ENCODE measurements at places on chromosomes 2 and 18.

DNA sequence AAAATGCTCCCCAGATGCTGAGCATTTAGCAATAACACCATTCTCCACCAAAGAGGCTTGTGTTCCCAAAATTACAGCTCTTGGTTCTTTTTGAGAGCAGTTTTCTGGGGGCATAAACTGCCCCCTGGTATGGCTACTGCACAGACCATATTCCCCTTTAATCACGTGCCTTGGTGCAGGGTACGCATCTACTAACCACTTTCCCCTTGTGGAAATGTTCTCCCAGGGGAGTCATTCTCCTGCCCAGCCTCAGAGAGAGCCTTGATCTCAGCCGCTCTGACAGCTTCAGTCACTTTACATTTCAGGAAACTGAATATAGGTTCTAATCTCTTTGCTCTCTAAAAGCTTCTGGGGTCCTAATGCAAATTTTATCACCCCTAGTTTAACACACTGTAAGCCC, 44.7 kb upstream of the EML6 start:
- no peak for DNase-seq

GRCh38 chr18:64294967-64295366, 146.1 kb upstream of the LINC00305 start:
- DNase-seq = no peak

DNA sequence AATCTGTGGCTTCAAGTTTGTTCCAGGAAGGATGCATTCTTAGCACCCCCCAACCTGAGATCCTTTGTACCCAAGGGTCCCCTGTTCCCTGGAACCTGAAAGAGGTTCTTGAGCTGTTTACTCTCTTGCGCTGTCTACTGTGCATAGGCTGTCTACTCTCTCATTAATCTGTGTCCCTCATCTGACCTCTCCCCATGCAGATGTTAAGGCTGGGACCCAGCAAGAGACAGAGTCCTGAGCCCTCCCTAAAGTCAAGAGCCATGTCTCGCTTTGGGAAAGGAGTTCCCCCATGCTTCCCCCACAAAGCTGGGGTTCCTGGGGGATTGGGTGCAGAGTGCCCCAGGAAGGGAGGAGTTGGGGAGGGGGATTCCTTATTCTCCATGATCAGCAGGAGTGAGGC, 312.9 kb downstream of the CYP26B1 start:
- DNase-seq = no peak

DNA sequence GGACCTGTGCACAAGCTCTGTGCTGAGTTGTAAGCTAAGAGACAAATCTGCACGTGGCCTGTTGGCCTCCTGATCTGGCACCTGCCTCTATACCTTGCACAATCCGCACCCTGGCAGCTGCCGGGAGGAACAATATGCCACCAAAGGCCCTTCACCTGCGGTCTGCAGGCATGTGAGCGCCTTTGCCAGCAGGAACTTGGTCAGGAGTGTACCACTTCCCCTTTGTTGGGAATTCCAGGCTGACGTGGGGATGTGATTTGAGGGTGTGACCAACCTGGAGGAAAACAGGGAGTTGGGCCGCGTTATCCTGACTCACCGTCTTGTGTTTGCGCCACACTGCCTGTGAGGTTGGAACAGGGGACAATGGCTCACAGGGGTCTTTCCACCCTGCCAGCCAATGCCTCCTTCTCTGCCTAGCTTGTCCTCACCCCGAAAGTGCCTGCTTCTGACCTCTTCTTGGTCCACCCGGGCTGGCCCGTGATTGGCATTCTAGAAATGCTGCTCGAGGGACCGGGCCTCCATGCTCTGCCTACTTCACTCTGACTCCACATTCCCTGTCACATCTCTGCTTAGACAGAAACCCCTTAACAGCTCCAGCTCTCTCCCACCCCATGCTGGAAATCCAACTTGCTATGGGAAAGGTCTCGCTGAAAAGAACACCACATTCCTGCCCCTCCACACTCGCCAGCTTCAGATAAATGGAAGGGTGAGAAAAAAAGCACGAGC, 67.1 kb upstream of the MAP4K4 start:
- DNase-seq = no peak

- no peak for DNase-seq
These were observed 88.2 kb downstream of the TMEM131 start for GRCh38 chr2:97907369-97908100.

GRCh38 chr2:143433251-143433650, 304.0 kb downstream of the ARHGAP15 start:
- no peak for DNase-seq

DNA sequence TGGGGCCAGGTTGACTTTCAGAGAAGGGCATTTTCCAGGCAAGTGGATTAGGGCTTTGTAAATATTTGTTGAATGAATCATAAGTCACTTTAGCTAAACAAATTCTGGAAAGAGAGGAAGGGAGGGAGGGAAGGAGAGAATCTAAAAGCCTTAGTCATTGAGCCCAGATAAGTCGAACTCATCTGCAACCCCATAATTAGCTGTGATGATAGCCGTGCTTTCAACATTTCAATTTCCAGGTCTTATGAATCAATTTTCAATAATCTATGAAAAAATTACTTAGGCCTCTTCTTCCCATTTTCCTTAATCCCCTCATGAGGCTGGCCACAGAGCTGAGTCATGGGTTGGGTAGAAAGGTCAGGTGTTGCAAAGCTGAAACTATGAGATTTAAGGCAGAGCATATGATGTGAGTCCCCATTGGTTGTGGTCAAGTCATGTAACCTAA, 111.9 kb upstream of the MAPRE2 start:
- DNase-seq = peak; percentile 28

GRCh38 chr2:153268941-153269461, 209.6 kb downstream of the RPRM start:
- no peak for DNase-seq

DNA sequence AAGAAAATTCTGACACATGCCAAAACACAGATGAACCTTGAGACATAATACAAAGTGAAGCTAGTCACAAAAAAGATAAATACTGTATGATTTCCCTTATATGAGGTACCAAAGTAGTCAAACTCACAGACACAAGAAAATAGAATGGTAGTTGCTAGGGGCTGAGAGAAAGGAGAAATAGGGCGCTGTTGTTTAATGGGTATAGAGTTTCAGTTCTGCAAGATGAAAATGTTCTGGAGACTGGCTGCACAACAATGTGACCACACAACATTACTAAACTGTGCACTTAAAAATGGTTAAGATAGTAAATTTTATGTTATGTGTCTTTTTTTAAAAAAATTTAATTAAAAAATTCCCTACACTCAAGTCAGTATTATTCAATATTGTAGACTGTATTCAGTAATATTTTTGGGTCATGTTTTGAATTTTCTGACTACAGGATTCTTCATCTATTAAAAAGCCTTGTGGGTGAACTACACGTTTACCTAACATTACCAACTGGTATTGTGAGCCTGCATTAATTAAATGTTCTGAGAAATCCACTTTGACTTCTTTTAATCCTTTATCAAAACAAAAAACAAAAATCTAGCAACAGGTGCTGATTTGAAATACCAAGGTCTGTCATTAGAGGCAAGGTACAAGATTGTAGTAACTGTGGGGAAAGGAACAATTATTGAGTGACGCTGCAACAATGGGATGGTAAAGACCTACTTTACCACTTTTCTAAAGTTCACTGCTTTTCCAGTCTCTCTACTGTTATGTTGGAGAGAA, 140.8 kb upstream of the ZFP36L2 start:
- no peak for DNase-seq

- no peak for DNase-seq
These were observed 368.2 kb downstream of the IRS1 start for GRCh38 chr2:226431288-226431948.

GRCh38 chr2:33494155-33494779, 17.8 kb downstream of the RASGRP3 start:
- DNase-seq = no peak

DNA sequence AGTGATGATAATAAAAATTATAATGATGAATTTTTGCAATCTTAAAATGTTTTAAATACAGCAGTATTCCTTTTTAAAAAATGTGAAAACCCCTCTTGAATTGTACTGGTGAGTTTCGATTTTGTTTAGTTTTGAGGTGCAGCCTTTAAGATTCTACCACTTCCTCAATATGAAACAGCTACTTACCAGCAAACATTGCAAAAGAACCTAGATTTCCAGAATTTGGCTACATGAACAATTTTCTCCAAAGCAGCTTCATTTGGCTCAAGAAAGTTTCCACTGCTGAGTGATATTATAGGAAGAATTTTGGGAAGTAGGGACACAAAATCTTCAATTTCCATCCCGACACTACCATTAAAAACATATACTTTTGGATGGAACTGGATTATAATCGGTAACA, 12.0 kb downstream of the TCF4 start:
- DNase-seq = no peak

- DNase-seq = no peak
These were observed 54.8 kb downstream of the RTP5 start for GRCh38 chr2:241924069-241924908.

- no peak for DNase-seq
These were observed 10.4 kb downstream of the SERPINB12 start for GRCh38 chr18:63552581-63552980.

GRCh38 chr18:66971960-66972359, 368.1 kb upstream of the CDH19 start:
- no peak for DNase-seq

GRCh38 chr2:37387148-37387835, 42.9 kb downstream of the QPCT start:
- DNase-seq = no peak

DNA sequence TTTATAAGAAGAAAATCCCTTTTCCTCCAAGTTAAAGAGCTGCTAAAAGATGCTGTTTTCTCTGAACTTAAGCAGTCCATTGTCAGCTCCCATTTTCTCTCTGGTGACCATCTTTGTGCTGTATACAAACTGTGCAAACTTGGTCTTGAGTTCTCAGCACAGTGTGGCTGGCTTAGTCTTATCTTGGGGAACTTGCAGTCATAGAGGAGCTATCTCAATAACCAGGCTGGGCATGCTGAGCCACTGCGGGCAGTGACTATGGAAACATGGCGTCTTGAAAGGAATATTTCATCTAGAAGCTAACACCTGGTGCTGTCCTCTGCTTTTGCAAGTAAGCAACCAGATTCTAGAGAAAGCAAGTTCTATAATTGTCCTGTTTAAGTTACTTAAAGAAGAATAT, 1334.4 kb upstream of the CELF4 start:
- no peak for DNase-seq

GRCh38 chr2:111155610-111156009, 34.9 kb downstream of the BCL2L11 start:
- no peak for DNase-seq

DNA sequence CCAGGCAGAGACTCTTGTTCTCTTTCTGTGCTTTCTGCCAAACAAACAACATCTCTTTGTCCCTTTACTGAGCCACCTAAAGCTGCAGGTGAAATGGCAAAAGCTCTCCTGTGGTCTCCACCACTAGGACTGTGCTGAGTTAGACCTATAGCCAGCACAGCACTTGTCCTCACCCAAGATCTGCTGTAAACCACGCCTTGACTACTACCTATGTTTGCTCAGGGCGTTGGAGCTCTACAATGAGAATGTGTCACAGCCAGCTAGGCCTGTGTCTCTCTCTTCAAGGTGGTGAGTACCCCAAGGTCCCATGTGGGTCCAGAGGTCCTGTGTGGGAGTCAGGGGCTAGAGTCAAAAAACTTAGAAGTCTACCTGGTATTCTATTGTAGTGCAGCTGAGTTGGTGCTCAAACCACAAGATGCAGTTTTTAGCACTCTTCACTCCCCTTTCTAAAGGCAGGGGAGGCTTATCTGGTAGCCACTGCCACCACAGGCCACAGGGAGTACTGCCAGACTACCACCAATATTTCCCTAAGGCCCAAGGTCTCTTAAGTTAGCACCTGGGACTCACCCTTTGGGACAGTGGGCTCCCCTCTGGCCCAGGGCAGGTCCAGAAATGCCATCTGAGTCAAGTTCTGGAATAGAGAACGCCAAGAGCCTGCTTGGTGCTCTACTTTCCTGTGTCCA, 96.8 kb upstream of the RPRM start:
- DNase-seq = no peak

DNA sequence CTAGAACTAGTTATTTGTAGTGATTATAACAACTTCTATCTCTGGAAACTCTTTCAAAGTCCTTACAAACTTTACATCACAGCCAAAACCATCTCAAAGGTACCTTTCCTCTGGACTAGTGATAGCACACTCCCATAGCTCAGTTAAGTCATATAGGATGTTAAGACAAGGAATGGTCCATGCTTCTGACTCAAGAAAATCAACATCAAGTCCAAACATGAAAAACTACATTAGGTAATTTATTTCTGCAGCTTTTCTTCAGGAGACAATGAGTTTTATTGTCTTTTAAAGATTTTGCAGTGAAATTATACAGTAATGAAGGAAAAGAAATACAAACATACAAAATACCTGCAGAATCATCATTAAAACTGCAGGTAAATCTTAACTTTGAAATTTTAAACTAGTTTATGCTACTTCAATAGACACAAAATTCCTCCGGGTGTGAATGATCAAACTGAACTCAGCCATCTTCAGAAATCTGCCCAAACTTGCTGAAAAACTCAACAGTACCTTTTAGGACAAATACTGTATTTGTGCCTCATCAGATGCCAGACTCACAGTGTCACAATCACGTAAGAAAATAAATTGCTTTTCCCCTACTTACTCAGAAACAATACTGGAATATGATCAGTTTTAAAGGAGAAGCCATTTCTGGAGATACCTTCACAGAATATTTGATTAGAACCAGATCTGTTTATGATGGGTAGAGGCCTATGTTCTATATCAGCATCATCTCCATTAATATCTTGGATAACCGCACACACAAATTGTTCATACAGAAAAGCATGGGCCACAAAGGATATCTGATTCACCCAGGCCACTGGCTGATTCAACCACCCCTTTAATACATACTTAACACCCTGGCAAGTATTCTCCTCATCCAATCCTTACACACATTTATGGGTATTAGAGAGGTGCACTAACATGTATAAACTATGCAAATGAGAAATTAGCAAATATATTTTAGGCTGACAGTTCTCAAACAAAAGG, 2.6 kb downstream of the TMEM131 start:
- no peak for DNase-seq

All from MG63 (cell line).